ENCODE measurements at places on chromosomes 16 and 17.

GRCh38 chr17:61353615-61354014 is 46.0 kb upstream of the TBX2 start:
- DNase-seq: no peak

DNA sequence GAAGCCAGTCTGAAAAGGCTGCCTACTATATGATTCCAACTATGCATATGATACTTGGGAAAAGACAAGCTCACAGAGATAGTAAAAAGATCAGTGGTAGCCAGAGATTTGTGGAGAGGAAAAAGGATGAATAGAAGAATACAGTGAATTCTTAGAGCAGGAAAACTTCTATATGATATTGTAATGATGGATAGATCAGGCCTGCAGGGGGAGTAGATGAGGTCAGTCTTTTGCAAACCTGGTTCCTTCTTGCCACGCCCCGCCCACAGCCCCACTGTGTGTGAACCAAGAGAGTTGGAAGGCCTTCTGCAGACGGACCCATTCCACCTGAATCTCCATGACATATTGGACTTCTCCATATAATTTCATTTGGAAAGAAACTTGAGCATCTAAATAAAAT is 761 bp upstream of the CCL8 start:
- no peak for DNase-seq

- no peak for DNase-seq
Observed at GRCh38 chr16:24721830-24722238, 7.6 kb upstream of the TNRC6A start.

- no peak for DNase-seq
Observed at GRCh38 chr16:4663777-4664465, 29.4 kb upstream of the NUDT16L1 start.

DNA sequence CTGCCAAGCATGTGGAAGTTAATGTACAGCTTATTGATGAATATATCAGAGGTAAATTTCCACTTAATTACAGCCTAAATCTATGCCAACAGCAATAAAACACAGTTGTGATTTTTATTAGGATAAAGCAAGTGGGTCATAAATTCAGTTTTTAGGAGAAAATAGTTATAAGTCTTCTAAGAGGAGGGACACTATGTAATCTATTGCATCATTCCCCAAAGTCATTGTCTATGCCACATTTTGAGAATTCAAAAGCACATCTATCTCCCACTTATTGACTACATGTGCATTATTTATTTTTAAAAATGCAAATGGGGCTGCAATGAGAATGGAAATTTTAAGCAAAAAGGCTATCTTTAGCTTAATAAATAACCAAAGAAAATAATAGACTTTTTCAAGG is 23.7 kb upstream of the NSRP1 start:
- DNase-seq: no peak

DNA sequence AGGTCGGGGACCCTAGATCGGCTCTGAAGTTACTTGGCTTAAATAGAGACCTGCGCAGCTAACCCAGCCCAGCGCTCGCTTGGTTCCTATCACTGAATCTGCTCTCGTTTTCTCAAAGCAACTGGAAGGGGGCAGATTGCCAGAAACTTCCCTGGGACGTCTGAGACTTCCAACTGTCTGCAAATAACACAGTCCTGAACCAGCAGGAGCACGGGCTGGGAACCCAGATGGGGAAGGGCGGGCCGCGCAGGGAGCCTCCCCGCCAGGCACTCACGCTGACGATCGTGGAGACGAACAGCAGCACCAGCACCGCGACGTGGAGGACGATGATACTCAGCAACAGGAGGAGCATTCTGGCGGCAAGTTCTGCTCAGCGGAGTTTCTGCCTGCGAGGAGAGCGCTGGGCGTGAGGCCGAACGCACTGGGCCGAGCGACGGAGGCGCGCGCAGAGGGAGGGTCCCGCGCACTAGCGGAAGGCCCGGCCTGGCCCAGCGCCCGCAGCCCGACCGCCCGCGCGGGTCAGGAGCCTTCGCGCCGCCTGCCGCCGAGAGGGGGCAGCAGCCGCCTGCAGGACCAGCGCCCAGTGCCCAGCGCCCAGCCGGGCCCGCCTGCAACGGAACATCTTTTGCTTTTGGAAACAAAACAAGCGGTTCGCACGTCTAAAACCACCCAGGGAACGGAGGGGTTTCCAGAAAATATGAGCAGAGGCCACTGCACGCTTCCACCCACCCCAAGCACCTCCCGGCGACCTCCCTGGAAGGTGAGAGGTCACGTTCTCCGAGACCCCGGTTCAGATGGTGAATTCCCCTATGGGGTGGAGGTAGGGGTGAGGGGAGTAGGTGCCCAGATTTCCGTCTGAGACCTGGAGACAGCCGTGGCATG is 4.5 kb downstream of the PMP22 start:
- peak; percentile 93 for DNase-seq

DNA sequence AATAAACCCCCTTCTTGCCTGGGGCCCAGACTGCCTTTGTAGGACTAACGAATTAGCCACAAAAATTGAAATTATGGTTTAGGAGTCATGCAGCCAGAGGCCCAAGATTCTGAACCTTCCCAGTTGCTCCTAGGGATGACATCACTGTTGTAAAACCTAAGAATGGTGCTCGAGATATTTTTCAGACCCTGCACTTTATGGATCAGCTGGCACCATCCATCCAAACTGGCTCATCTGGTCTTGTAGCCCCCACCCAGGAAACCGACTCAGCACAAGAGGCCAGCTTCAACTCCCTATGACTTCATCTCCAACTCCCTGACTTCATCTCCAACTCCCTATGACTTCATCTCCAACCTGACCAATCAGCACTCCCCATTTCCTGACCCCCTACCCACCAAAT is 10.9 kb upstream of the EVPL start:
- no peak for DNase-seq

GRCh38 chr17:31051506-31051905 is 43.3 kb upstream of the NF1 start:
- no peak for DNase-seq

- DNase-seq: peak; percentile 51
Observed at GRCh38 chr16:1723450-1724147, 17.6 kb downstream of the MAPK8IP3 start.

DNA sequence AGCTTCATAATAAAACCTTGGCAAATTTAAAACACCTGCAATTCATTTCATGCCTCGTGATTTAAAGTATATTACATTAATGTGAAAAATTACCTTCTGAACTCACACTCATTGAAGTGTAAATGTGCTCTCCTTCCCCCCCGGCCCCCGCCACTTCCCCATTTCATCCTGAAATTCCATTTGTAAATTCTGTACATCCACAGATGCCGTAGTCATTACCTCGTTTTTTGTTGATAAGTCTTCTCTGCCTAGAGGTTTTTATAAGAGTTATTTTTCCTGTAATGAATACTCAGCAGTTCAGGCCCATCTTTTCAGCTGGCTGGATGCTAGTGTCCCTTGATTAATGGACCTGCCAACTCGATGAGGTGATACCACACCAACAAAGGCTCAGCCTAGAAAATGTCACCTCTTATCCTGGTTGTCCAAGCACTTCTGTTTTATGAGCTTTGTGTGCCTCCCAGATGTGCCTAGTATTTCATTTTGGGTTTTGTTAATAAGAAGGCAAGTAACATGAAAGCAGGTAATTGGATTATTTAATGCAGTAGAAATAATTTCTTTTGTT is 64.8 kb upstream of the KIFC3 start:
- DNase-seq: no peak

- peak; percentile 92 for DNase-seq
Observed at GRCh38 chr16:85485379-85485778, 127.7 kb upstream of the GSE1 start.

Data from posterior cingulate gyrus (tissue), 11 donors.